ENCODE measurements at places on chromosomes 3 and 15. TPM values are rescaled to one million over a fixed set of nuclear protein-coding genes. Genes with fewer than 3 reads are reported as not detected.

DNA sequence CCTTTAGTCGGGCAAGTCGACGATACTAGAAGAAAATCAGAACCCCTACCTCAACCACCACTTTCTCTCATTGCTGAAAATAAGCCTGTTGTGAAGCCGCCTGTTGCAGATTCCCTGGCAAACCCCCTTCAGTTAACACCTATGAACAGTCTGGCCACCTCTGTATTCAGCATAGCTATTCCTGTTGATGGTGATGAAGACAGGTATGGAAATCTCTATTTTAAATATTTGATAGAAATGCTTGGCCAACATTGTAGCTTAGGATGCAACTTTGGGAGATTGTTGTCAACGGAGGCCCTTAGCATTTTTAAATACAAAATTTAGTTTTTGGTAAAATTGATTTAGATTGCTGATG lies 3.0 kb downstream of the TSC22D2 start:
- DNase-seq, result no peak

DNA sequence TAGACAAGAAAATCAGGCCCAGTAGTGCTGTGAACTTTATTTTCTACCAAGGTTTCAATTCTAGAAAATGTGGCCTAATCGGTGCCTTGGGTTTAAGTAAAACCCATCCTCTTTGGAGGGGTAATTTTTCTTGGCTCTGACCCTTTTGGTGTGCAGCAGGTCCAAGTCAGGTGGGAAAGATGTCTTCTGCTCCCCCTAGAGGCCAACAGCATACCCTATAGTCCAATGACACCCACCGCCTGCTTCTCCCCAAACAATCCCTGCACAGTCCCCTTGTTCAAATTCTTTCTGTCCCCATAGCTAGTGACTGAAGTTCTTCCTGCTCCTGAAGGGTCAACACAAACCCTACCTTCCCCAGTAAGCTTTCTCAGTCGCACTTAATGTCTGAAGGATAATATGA lies 261.8 kb upstream of the GOLGA6L4 start:
- no peak for DNase-seq

GRCh38 chr15:85463976-85464375 lies 83.6 kb downstream of the AKAP13 start:
- DNase-seq, result no peak

DNA sequence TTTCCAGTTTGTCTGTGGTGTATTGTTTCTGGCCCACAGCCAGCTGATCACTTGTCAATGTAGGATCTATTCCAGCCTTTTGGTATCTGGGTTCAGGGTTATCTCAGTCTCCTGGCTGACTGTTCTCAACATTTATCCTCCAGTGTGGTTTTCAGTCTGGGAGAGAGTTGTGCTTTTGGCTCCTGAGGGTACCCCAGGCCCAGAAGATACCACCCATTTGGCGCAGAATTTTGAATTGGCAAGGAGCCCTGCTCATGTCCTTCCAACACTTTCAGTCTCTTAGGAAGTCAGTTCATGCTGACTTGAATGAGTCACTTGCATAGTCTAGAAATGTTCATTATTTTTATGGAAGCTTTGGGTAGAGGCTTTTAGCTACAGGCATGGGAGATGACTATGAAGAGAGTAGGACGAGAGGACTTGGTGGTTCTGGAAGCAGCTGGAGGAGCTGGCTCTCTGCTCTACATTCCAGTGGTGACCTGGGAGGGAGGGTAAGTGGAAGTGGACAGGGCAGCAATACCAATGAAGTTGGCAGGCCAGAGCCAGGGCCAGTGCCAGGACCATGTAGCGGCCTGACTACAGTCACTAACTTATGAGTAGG lies 7.2 kb downstream of the POLR2H start:
- no peak for DNase-seq

CTXN2 gene
- not detected for total RNA-seq

C3orf22 gene
- total RNA-seq, result not detected

ABHD5 gene
- total RNA-seq, result 3.2 TPM

FANCD2OS gene
- total RNA-seq, result not detected
